ENCODE measurements at places on chromosomes 1 and 21.

DNA sequence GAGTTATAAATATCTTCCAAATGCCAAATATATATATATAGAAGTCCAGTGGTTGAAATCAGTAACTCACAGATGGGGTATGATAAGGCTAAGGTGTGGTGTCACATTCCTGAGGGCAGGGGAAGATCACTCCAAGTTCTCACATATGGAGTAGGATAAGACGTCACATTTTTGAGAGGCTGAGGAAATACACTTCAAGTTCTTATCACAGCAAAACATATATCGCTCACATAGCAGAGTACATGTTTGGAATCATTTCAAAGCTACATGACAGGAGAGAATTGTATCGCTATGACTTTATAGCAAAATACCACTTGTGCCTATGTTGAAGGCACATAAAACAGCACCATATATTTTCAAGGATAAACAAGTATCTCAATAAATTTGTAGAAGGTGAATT lies 55.1 kb downstream of the RBM11 start:
- no peak for DNase-seq

DNA sequence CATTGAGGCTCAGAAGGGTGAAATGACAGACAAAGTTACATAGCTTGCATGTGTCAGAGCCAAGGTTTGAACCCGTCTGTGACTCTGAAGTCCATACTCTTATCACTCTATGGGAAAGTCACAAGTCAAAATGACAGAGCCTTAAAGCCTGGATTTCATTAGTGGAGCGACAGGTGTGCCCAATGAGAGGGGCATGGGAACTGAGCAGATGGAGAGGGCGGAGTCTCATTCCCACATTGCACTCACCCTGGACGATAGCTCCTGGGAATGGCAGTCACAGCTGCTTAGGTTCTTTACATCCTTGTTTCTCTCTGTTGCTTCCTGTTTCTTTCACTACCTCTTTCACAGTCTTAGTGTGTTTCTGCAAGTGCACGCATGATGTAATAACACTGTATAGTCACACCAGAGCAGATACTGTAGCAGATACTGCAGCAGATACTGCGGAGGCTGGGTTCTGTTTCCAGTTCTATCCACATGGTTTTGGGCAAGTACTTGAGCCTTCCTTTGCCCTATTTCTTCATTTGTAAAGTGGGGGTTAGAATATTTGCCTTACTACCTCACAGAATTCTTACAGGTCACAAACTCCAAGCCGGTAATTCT lies 127.2 kb downstream of the ZSCAN20 start:
- DNase-seq: no peak

DNA sequence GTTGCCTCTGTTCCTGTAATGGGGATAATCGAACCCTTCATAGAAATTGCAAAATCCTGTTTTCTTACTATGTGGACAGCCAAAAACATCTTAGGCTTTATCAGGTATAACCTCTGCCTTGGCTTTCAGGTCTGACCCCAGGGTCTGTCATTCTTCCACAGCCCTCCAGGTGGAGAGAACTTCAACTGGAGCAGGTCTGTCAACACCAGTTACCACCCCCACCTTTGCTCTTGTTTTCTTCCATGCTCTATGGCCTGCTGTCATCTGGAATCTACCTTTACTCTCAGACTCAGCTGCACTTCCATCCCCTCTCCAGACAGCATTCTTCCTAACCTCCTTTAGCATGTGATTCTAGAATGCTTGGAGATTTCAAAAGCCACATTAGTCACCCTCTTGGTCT lies 10.4 kb upstream of the GJA9 start:
- DNase-seq: no peak

DNA sequence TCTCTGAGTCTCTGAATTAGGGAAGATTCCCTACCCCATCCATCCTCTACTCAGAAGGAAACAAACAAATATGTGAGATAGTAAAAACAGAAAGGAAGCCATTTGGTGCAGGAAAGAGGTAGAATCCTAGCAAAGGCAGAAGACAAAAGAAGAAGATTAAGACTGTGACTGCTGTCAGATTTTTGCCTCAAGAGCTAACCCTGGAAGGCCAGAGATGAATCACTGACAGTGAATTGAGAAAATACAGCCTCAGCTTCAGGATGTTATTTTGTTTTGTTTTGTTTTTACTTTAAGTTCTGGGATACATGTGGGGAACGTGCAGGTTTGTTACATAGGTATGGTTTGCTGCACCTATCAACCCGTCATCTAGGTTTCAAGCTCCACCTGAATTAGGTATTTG lies 31.7 kb downstream of the DSTYK start:
- DNase-seq: peak; percentile 17

All from AG10803 (cell line).